ENCODE measurements at places on chromosomes 12 and 14. TPM values are rescaled to one million over a fixed set of nuclear protein-coding genes. Genes with fewer than 3 reads are reported as not detected.

Gene VSIG10
- total RNA-seq: 32.4 TPM

Gene CLECL1
- not detected for total RNA-seq

Gene EPYC
- 0.47 TPM for total RNA-seq

Gene CELA1
- total RNA-seq: not detected

Gene RHOJ
- total RNA-seq: 21.5 TPM

Gene SLC25A47
- not detected for total RNA-seq

All from left lung (tissue), 14 donors.